ENCODE measurements at places on chromosomes 5 and 9. TPM values are rescaled to one million over a fixed set of nuclear protein-coding genes. Genes with fewer than 3 reads are reported as not detected.

DNA sequence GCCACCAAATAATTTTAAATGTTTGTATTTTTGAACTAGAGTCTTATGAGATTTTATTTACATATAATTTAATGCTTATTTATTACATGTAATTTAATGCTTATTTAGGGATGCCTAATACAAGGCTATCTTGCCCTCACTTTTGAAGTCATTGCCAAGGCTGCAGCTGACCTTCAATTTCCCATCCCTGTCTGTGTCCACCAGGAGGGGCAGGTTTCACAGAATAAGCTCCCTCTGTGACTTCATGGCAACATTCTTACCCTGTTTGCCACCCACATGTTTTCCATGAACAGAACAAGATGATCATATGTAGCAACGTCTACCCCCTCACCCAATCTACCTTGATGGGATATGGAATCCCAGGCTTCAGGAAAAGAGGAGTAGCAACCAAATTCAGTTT lies 27.0 kb downstream of the C5 start:
- no peak for DNase-seq

DNA sequence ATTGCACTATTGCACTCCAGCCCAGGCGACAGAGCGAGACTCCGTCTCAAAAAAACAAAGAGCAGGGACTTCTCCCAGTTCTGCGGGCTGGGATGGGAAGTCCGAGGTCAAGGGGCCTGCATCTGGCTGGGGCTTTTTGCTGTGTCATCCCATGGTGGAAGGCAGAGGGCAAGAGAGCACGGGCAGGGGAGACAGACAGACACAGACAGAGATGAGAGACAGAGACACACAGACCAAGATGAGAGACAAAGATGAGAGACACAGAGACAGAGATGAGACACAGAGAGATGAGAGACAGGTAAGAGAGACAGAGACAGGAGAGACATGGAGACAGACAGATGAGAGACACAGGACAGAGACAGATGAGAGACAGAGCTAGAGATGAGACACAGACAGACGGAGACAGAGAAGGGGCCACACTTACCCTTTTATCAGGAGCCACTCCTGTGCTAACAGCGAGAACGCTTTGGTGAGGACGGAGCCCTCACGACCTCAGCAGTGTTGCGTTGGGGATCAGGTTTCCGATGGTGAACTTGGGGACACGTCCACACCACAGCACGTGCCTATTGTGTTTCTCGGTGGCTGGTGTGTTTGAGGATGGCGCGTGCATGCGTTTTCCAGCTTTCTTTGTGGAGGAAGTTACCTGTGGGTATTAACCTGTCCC lies 8.9 kb upstream of the TOR4A start:
- no peak for DNase-seq

- DNase-seq: no peak
Measured at GRCh38 chr9:136644343-136644592, 18.4 kb upstream of the EGFL7 start.

DNA sequence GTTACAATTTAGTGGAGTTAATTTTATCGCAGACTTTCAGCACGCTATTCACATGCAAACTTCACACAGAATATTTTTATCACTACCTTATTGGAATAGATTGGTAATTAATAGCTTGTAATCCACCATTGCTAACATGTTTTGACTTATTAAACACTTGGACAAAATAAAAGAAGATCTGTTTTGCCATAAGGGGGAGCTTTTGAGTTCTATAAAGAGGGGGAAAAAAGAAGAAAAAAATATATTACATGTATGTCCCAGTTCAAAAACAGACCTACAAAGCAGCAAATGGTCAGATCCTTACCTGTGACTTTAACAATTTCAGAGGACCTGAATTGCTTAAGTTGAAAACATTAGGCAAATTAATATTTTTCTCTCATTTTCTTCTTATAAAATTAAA lies 1.2 kb upstream of the PAPPA start:
- DNase-seq: no peak

GRCh38 chr9:106704056-106704615 lies 158.8 kb upstream of the ZNF462 start:
- DNase-seq: no peak

DNA sequence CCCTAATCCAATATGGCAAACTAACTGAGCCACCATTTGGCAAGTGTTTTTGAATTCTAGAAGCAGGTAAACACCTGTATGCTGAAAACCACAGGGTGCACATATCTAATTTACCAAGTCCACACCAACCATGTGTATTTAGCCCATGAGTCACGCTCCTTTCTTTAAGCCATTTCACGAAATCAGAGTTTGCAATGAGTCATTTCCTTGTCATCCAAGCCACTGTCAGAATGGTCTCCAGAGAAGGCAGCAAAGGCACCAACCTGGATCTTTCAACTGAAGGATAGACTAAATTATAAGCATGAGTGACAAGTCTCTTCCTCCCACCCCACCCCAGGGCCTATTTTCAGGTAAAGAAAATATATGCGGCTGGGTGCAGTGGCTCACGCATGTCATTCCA lies 110.0 kb downstream of the PAX5 start:
- no peak for DNase-seq

DNA sequence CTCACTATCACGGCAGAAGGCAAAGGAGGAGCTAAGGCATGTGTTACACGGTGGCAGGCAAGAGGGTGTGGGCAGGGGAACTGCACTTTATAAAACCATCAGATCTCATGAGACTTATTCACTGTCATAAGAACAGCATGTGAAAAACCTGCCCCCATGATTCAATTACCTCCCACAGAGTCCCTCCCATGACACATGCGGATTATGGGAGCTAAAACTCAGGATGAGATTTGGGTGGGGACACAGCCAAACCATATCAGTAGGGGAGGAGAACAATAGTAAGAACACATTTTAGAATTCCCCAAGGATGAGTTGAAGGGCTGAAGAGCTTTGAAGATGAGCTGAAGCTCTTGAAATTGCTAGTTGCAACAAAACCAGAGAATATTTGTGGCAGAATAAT lies 287.9 kb downstream of the SMARCA2 start:
- DNase-seq: no peak

DNA sequence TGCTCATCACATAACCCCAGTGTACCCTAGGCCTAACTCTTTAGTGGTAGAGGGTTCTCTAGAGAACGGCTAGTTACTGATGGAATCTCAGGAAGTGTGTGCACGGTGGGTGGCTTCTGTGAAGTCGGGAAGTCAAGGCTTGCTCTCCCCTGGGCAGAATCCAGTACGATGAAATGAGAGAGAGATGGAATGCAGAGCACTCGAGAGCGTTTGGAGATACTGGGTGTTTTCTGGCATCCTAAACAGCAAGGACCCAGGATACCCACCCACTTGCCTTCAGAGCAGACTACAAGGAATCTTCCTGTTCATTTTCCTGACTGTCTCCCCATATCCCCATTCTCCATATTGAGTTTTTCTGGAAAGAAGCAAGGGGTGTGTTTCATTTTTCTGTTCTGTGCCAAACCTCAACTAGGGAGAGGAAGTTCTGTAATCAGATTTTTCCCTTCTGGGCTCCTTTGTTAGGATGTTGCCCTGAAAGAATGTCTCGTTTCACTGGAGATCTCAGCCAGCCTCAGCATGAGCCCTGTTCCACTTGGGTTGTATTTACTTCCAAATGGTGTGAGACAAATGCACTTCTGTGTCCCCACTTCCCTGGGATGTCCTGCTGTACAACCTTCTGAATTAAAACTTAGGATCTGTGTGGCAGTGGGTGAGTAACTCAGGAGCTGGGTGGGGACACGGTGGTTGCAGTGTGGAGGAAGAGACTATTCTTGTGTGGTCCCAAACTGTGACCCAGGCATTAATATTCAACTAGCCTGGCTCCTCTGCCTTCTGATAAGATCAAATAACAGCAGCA lies 108.9 kb upstream of the SPRY4 start:
- no peak for DNase-seq

GRCh38 chr9:28650327-28650726 lies 1077.0 kb upstream of the C9orf72 start:
- DNase-seq: no peak

DNA sequence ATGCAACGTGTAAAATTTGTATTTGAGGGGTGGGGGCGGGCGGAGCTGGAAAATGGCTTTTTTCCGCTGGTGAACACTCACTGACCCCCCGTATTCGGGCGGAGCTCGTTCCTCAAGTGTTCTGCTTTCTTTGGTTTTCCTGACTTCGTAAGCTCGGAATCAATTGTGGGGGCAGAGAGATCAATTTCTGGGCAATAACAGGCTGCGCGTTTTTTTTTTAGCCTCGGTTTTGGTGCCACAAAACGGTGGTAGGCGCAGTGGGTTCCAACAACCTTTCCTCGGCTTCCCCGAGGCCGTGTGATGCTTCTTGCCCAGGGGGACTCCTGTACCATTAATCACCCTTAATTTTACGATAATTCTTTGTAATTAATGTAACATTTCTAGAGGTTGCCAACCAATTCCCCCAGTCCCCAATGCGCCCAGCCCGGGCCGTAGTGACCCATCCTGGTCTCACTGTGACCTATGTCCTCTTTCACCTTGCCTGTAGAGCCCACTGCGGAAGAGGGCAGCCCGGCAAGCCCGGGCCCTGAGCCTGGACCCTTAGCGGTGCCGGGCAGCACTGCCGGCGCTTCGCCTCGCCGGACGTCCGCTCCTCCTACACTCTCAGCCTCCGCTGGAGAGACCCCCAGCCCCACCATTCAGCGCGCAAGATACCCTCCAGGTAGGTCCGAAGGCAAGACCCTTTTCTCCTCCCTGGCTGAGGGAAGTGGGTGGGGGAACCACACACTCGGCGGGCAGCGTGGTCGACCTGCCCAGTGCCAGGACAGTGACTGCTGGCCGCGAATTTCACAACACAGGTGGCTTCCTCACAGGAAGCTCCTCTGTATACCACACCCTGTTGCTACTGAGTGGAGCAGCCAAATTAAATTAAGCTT lies 3.7 kb downstream of the NR4A3 start:
- no peak for DNase-seq

- no peak for DNase-seq
Measured at GRCh38 chr9:20352591-20352990, 269.7 kb downstream of the MLLT3 start.

GRCh38 chr5:78627175-78627574 lies 21.4 kb downstream of the LHFPL2 start:
- DNase-seq: no peak

DNA sequence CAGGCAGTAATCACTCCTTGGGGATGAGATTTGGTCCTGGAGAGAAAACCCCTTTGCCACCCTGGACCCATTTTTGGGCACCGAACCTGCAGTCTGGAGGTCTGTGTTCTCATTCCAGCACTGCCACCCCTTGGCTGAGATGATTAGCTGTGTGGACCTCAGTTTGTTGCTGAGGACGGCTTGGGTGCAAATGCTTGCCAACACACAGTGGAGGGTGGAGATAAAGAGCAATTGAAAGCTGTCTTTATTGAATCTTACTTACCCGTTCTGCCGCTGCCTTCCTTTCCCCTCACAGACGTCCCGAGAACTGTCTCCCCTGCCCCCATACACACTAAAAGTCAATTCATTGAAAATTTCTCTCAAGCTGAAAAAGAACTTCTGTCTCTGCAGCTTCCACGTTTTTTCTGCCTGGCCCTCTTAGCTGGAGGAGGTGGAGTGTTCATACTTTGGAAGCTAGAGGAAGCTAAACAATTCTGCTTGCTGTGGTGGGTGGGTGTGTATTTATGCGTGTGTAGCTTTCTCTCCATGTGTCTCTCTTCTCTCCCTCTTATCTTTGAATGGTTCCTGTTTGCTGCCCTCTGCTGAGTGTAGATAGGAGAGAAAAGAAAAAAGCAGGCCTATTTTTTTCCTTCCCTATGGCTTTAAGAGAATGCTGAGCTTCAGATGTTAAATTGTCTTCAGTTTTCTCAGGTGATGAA lies 6.6 kb downstream of the GALNT10 start:
- no peak for DNase-seq

DNA sequence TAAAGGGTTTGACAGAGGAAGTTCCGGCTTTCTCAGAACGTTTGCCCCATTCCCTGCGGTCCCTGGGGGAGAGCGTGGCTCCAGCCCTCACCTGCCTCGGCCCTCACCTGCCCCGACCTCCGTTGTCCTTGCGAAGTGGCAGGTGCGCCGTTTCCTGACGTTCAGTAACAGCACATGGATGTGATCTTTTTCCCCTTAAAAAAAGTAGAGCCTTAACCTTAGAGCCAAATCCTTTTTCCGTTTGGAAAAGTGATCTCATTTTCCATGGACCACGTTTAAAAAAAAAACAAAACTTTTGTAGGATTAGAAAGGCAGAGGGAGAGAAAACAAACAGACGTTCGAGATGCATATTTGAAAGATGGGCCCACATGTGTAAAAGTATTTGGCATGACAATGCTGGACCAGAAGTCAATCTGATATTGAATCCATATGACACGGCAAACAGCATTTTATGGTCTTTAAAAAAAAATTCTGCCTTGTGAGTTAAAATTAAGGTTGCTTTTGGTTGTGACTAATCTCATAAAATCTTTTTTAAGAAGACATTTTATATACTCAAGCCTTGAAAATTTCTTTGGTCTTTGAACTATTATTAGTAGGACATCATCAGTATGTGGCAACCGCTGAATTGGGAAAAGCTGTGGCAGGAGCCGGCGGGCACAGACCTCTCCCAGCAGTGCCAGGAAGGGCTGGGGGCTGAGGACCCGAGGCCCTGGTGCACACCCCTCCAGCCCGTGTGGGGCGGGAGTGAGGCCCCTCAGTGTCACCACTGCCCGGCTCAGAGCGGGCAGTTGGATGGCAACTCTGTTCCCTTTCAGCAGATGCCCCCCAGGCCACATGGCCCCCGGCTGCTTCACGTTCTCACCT lies 42.5 kb upstream of the EXOC3 start:
- no peak for DNase-seq

DNA sequence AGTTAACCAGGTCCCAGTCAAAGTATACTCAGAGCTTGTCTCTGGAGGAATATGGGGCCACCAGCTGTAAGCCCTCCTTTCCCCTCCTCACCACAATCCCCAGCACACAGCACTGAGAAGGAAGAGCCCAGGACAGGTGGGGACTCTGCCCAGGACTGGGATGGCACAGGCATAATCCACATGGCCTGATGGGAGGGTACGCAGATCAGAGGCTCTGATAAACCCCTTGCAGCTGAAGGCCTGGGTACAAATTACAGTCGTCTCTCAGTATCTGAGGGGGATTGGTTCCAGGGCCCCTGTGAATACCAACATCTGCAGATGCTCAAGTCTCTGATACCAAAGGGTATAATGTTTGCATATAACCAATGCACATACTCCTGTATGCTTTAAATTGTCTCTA lies 245.8 kb downstream of the CRB2 start:
- DNase-seq: no peak

DNA sequence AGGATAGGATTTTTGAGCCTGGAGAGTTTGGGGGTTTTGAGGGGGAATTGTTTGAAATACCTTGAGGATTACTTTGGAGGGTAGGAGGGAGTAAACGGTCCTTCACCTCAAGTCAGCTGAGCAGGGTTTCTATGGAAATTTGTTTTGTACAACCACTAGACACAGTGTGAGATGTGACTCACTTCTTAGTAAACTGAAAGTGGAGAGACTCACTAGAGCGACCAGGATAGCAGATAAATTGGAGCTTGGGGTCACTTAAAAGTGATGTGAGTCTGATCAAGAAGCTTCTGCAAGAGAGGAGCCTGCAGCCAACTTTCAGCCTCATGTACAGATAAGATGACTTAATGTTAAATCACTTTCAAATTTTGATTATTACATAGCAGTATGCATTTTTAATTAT lies 1945.9 kb upstream of the NUDT12 start:
- no peak for DNase-seq

Gene HTR1A
- total RNA-seq: 13.0 TPM

Gene TTC16
- 0.31 TPM for total RNA-seq

Gene SLC6A3
- total RNA-seq: not detected

Gene BTNL3
- not detected for total RNA-seq

Gene TNFSF15
- 0.13 TPM for total RNA-seq

Gene SMIM33
- total RNA-seq: not detected

Gene ZNF483
- total RNA-seq: 207 TPM

Gene TAF11L10
- total RNA-seq: not detected

Gene SLC6A18
- total RNA-seq: not detected

Gene TXNDC8
- total RNA-seq: not detected

Gene MEIKIN
- 1.9 TPM for total RNA-seq

Gene PCDHGA8
- 3.4 TPM for total RNA-seq

Gene NRARP
- 7.8 TPM for total RNA-seq

Gene SPINK4
- not detected for total RNA-seq
